A172 (cell line): ENCODE measurements at places on chromosomes 7 and 10.

- no peak for DNase-seq
Observed at GRCh38 chr7:132300599-132301277, 275.5 kb downstream of the PLXNA4 start.

DNA sequence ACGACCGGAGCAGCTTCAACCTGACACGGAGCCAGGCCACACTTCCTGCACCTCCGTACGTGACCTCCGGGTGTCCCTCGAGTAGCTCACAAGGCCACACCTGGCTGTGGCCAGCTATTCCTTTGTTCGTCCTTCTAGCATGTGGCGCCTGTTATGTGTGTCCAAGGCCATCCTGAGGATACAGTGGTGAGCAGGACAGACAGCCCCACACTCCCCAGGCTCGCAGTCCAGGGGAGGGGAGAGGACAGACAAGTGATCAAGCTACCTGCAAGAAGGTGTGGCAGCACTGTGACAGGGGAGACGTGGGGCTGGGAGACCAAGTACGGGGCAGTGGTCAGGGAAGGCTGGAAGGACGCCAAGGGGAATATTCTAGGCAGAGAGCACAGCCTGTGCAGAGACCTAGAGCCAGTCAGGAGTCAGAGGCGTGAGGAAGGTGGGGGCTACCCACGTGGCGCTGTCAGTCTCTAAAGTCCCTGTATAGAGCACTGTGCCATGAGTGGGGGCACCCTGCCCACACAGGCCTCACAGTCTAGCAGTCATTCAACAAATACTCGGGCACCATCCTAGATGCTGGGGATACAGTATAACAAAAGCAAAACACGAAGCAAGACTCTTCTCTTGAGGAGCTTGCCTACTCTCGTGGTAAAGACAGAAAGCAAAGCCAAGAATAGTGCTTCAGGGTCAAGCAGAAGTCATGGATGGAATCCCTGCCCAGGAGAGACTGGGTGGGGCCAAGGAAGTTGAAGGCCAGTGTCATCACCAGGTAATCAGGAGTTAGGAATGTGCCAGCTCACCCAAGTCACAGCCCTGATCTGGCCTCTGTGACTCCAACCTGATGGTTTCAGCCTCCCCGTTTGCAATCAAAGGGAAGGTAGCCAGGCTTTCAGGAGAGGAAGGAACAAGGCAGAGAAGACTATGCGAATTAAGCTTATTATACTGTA, 58.6 kb downstream of the PROSER2 start:
- peak; percentile 91 for DNase-seq

GRCh38 chr10:69892816-69893215, 91.1 kb downstream of the COL13A1 start:
- DNase-seq = no peak

DNA sequence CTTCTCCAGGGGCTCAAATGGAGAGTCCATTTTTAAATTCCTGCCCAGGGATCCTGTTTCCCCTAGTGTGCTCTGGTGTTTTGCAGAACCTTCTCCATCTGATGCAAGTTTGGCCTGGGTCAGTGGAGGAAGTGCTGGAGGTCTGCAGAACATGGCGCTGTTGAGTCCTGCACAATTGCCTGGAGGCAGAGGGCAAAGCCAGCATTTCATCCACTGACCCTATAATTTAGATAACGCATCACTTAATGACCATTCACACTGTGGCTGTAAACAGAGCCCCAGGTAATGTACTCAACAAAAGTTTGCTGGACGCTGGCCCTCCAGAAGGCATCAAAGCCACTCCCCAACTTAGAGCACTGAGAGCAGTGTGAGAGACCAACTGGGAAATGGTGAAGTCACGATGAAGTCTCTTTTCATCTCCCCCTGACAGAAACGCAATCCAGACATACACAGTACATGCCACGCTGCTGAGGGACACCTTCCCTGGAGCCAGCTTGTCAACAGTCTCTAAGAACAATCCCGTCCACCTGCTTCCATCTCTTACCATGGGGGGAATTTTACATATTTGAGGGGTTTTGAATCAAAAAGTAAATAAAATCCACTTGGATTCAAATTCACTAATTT, 13.4 kb downstream of the C10orf71 start:
- no peak for DNase-seq

- DNase-seq = no peak
Observed at GRCh38 chr7:45268013-45268412, 110.4 kb downstream of the RAMP3 start.

GRCh38 chr7:120941064-120941463, 9.5 kb upstream of the ING3 start:
- peak; percentile 10 for DNase-seq

DNA sequence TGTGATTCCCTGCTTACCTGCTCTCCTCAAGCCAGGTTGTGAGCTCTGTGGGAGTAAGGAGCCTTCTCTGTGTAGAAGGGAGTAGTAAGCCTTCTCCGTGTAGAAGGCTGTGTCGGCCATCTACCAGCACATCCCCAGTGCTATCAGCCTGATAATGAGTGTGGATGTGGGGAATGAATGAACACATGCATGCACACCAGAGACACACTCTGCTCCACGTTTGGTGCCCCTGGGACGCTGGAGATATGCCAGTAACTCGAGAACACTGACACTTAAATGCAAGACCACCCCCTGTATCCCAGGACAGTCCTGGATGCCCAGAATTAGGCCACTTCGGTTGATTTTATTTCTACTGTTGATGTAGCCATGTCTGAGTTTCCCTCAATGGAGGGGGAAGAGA, 21.1 kb upstream of the GPR26 start:
- no peak for DNase-seq

DNA sequence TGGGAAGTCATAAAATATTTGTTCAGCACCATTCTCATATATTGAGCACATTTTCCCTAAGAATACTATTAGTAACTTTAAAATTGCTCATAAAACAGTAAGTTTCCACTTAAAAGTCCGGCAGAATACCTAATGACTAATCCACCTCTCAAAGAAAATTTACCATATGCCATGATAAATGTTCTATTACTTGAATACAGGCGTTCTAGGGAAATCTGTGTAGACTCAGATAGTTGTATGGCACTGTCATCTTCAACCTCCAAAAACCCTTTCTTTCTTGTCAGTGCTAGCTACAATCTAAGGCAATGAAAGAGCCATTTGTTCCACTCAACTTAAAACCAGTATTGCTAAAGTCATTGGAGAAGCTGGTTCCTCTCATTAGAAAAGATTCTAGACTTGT, 7.3 kb downstream of the GPR37 start:
- DNase-seq = peak; percentile 27

DNA sequence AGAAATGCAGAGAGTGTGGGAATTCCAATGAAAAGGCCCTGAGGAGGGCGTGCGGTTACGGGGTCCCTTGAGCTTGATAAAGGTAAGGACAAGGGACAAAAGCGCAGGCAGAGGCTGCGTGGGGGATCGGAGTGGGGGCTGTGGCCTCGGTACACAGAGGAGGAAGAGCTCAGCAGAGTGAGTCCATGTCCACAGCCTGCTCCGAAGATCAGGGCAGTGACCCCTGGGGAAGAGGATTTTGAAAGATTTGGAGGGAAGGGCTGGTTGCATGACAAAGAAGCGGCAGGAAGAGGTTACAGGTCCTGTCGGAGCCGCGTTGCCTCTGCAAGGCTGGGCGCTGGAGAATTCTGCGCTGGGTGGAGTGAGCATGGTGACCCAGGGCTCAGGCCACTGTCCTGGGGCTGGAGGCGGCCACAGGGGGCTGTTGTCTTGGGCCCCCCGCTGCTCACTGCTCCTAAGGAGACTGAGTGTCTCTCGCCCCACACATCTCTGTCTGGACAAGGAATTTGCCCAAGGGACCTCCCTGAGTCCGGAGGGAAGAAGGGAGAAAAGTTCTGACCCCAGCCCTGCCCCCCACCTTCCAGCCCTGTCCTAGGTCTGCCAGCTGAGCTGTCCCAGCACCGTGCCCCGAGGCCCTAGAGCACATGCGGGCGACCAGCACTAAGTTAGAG, 69.8 kb upstream of the INSIG1 start:
- DNase-seq = no peak

- DNase-seq = no peak
Observed at GRCh38 chr7:5754981-5755599, 26.4 kb downstream of the RNF216 start.

DNA sequence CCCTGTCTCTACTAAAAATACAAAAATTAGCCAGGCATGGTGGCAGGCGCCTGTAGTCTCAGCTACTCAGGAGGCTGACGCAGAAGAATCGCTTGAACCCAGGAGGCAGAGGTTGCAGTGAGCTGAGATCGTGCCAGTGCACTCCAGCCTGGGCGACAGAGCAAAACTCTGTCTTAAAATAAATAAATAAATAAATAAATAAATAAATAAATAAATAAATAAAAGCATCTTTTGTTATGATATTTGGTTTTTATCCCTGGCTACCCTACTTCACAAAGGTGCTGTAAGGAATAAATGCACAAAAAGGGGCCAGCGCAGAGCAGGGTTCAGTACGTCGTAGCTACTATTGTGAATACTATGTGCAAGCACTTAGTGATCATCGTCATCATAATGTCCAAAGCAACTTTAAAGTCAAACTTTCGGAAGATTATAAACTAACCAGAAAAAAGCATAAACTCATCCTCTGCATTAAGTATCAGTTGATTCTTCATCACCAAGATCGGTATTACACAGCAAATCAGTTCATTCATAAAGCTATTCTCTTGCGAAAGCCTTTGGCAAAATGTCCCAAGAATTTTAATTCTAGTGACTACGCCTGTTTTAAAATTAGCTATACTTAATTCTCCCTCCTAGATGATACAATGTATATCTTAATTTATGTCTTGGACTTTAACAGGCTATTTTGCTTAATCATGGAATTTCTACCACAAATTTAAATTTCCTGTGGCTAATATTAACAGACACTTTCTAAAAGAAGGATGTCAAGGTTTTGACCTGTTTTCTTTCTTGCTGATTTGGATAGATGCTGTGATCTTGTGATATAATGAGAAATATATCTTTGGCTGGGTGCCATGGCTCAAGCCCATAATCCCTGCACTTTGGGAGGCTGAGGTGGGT, 7.6 kb upstream of the NFE2L3 start:
- no peak for DNase-seq

DNA sequence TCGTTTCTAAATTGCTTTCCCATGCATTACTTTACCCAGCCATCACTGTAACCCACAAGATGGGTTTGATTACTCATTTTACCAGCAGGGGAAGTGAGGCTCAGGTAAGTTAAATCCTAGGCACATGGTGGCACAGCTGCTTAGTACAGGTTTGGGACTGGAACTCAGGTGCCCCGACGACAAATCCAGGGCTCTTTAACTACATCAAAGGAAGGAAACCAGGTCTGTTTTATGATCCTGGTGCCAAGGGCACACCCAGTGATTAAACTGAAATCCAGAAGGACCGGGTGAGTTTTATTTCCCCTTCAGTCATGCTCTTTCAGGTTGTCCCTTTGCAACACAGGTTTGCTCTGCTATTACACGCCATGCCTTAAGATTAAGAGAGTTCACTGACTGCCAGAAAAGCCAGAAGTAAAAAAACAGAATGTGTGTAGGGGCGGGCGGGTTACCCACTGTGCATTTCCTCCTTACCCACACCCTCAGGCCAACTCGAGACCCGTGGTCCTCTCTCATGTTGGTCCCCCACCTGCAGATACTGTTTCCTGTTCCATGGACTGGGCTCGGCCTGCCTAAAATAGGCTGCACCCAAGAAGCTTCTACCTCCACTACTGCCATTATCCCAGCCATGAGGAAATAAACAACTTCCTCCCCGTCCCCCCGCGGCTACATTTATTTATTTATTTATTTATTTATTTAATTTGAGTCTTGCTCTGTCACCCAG, 55.1 kb upstream of the KDM7A start:
- no peak for DNase-seq

GRCh38 chr10:6171881-6172695, 30.6 kb upstream of the PFKFB3 start:
- peak; percentile 91 for DNase-seq

DNA sequence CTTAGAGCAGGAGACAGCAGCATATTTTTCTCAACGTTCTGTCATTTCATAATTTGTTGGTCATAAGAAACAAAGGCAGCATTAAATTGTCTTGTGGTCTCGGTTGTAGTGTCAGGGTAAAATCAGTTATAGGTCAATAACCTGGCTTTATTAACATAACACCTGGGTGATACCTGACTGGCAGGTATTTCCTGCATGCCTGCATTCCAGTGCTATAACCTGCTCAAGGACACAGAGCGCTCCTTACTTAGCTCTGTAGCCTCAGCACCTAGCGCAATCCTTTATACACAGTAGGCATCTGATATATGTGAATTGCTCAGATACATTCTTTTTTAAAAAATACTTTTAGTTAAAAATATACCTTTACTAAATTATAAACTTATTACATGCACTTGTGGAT, 38.9 kb upstream of the PRKG1 start:
- no peak for DNase-seq

GRCh38 chr7:144525956-144526355, 122.5 kb upstream of the NOBOX start:
- DNase-seq = peak; percentile 4

DNA sequence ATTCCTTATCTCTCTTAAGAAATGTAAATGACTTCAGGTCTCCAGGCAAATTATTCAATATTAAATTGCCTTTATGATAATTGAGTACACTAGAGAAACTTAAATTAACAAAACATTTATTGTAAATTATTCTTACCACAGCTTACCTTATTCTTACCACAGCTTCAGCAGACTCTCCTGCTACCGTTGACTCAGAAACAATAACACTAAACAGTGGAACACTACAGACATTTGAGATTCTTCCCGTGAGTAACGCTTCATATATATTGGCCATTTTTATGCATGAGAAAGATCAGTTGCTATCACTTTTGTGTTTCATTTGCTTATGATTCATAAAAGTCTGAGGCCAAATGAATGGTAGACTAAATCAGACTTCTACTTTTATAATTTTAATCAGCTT, 28.7 kb downstream of the TMEM243 start:
- DNase-seq = no peak

- peak; percentile 48 for DNase-seq
Observed at GRCh38 chr10:103145860-103146466, 47.1 kb downstream of the NT5C2 start.

- DNase-seq = no peak
Observed at GRCh38 chr7:72015136-72015535, 397.0 kb downstream of the CALN1 start.

DNA sequence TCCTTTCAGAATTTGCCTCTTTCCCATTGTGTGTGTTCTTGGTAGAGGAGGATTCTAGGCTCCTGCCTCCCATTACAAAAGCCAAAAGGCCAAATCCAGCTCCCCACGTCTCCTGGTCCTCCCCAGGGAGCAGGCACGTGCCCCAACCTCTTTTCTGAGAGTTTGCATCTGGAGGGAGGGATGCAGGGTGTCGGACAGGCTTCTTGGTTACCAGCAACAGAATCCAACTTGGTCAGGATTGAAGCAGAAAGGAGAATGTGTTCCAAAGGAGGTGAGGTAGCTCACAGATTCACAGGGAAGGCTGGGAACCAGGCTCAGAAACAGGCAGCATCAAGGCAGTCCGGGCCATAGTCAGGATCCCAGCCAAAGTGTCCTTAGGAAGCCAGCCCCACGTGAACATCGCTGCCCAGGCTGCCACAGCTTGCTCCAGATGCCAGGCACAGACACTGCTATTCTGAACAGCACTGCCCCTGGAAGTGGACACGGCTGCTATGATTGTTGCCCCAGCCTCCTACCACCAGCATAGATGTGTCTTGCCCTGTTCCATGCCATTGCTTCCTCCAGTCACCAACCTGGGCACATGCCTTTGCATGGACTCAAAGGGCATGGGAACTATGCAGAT, 264.2 kb upstream of the ZMIZ1 start:
- DNase-seq = no peak
